ENCODE measurements at places on chromosomes 6 and 20. TPM values are rescaled to one million over a fixed set of nuclear protein-coding genes. Genes with fewer than 3 reads are reported as not detected.

- H3K4me3 ChIP-seq = no peak overlapping the region
- no peaks in the 10 kb centered on the region for H3K27me3 ChIP-seq
- no peaks in the 10 kb centered on the region for H3K36me3 ChIP-seq
- no peak overlapping the region for H3K27ac ChIP-seq
Measured at GRCh38 chr6:164827537-164827936, 481.9 kb downstream of the C6orf118 start.

- no peaks in the 10 kb centered on the region for H3K27me3 ChIP-seq
- no peak overlapping the region for H3K4me3 ChIP-seq
- H3K36me3 ChIP-seq = no peaks in the 10 kb centered on the region
- DNase-seq = no peak
Measured at GRCh38 chr6:56151609-56152224, 95.7 kb downstream of the COL21A1 start.

- no peaks in the 10 kb centered on the region for H3K27me3 ChIP-seq
- no peak for DNase-seq
- no peaks in the 10 kb centered on the region for H3K4me1 ChIP-seq
Measured at GRCh38 chr20:3307078-3307477, 68.1 kb upstream of the SLC4A11 start.

GRCh38 chr6:106146852-106147351, 60.8 kb downstream of the PRDM1 start:
- no peak overlapping the region for H3K27ac ChIP-seq
- no peak for DNase-seq
- H3K4me3 ChIP-seq = no peak overlapping the region
- peaks cover 49% of the 10 kb centered on the region for H3K4me1 ChIP-seq
- H3K27me3 ChIP-seq = peaks cover 2% of the 10 kb centered on the region

- peaks cover 1% of the 10 kb centered on the region for H3K27me3 ChIP-seq
- no peaks in the 10 kb centered on the region for H3K36me3 ChIP-seq
- H3K27ac ChIP-seq = no peak overlapping the region
- H3K4me3 ChIP-seq = no peak overlapping the region
Measured at GRCh38 chr20:22353586-22353985, 230.8 kb downstream of the FOXA2 start.

DNA sequence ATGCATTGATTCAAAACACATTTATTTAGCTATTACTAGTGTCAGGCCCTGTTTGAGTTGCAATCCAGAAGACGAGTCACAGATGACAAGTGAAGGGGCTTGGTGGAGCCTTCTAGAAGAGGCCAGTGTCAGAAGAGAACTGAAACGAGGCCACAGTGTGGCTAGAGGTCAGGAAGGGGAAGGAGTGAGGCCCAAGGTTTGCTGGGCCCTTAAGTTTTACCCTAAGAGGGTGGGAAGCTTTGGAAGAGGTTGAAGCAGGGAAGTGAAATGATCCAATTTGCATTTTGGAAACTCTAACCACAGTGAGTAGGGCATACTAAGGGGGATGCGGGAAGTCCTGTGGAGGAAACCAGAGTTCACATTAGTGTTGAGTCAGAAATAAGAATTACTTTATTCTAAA, 25.0 kb downstream of the TTK start:
- DNase-seq = no peak
- H3K36me3 ChIP-seq = peaks cover 40% of the 10 kb centered on the region
- H3K4me3 ChIP-seq = no peak overlapping the region
- peaks cover 4% of the 10 kb centered on the region for H3K4me1 ChIP-seq
- H3K27ac ChIP-seq = no peak overlapping the region

- peaks cover 2% of the 10 kb centered on the region for H3K4me1 ChIP-seq
- no peak for DNase-seq
- no peak overlapping the region for H3K27ac ChIP-seq
- H3K27me3 ChIP-seq = peaks cover 29% of the 10 kb centered on the region
- H3K4me3 ChIP-seq = no peak overlapping the region
Measured at GRCh38 chr6:53487080-53487479, 57.8 kb downstream of the GCLC start.

GRCh38 chr6:63571361-63572043, 778 bp upstream of the LOC128125822 start:
- H3K4me3 ChIP-seq = peak overlapping the region; percentile 95
- peaks cover 29% of the 10 kb centered on the region for H3K4me1 ChIP-seq
- peak; percentile 66 for DNase-seq

- no peak for DNase-seq
- no peaks in the 10 kb centered on the region for H3K4me1 ChIP-seq
- H3K27ac ChIP-seq = no peak overlapping the region
- H3K36me3 ChIP-seq = no peaks in the 10 kb centered on the region
Measured at GRCh38 chr6:9504191-9504590, 910.7 kb downstream of the TFAP2A start.

DNA sequence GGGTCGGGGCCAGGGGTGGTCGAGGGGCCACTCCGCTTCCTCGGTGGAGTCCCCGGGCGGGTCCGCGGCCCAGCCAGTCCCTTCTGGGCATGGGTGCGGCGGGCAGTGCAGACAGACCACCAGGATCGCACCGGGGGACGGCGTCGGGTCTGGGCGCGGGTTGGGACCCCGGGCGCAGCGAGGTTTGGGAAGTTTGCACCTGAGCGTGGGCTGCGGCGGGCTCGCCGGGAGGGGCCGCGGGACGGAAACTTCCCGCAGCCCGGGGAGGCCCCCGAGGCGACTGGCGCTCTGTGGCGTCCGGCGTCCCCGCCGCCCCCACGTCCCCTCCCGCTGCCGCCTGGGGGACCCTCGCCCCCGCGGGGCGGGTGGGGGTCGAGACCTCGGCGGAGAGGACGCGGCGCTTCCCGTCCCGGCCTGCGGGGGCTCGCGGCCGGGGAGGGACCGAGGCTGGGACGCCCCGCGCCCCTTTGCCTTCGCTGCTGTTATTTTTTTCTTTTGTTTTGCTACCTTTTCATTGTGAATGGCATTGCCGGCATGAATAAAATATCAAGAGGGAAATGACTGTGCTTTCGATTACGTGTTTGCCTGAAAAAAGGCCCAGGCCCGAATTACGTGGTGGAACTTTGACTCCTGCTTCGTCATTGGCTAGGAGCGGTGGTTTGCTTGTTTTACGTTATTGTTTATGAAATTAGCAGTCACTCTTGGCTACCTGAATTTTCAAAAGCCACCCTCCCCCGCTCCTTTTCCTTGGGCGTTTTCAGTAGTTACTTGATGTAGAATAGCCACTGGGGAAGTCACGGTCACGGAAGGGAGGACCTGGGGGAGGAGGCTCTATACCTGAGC, 703 bp downstream of the SNX9 start:
- peaks cover 25% of the 10 kb centered on the region for H3K36me3 ChIP-seq
- peaks cover 5% of the 10 kb centered on the region for H3K27me3 ChIP-seq
- peak overlapping the region; percentile 92 for H3K4me3 ChIP-seq

DNA sequence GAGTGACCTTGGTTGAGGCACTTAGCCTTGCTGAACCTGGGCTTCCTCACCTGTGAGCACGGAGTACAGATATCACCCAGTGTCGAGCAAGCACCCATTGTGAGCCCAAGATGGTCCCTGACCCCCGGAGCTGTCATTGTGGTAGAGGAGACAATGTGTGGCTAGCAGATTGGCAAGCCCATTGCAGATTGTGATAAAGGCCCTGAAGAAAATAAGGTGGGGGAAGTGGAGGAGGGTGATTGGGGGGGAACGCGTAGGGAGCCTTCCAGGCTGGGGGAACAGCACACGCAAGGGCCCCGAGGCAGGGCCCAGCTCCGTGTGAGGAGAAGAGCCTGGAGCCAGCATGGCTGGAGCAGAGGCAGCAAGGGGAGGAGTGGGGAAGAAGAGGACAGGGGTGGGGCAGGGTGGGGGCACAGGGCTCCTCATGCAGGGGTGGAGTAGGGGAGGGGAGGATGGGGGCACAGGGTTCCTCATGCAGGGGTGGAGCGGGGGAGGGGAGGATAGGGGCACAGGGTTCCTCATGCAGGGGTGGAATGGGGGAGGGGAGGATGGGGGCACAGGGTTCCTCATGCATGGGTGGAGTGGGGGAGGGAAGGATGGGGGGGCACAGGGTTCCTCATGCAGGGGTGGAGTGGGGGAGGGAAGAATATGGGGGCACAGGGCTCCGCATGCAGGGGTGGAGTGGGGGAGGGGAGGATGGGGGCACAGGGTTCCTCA, 7.0 kb downstream of the CEBPB start:
- H3K36me3 ChIP-seq = peaks cover 22% of the 10 kb centered on the region
- no peak overlapping the region for H3K27ac ChIP-seq
- H3K4me3 ChIP-seq = no peak overlapping the region
- H3K4me1 ChIP-seq = peaks cover 21% of the 10 kb centered on the region
- H3K27me3 ChIP-seq = no peaks in the 10 kb centered on the region

- H3K4me1 ChIP-seq = peaks cover 35% of the 10 kb centered on the region
- DNase-seq = peak; percentile 76
- H3K36me3 ChIP-seq = peaks cover 8% of the 10 kb centered on the region
Measured at GRCh38 chr6:142945446-142946180, 637 bp upstream of the HIVEP2 start.

- no peaks in the 10 kb centered on the region for H3K36me3 ChIP-seq
- peaks cover 11% of the 10 kb centered on the region for H3K27me3 ChIP-seq
Measured at GRCh38 chr20:54491506-54491905, 16.1 kb downstream of the DOK5 start.

- H3K36me3 ChIP-seq = no peaks in the 10 kb centered on the region
- no peaks in the 10 kb centered on the region for H3K4me1 ChIP-seq
- DNase-seq = no peak
- H3K27me3 ChIP-seq = peaks cover 4% of the 10 kb centered on the region
Measured at GRCh38 chr6:15941168-15941567, 187.7 kb upstream of the MYLIP start.

- H3K36me3 ChIP-seq = no peaks in the 10 kb centered on the region
- no peak overlapping the region for H3K27ac ChIP-seq
- H3K27me3 ChIP-seq = no peaks in the 10 kb centered on the region
Measured at GRCh38 chr6:107144014-107144413, 28.7 kb upstream of the BEND3 start.

- peaks cover 24% of the 10 kb centered on the region for H3K36me3 ChIP-seq
- H3K27me3 ChIP-seq = no peaks in the 10 kb centered on the region
- H3K4me3 ChIP-seq = peak overlapping the region; percentile 100
Measured at GRCh38 chr6:34888514-34888856, 570 bp upstream of the ANKS1A start.

GRCh38 chr6:44629636-44630035, 242.1 kb downstream of the CDC5L start:
- no peaks in the 10 kb centered on the region for H3K36me3 ChIP-seq
- peaks cover 4% of the 10 kb centered on the region for H3K27me3 ChIP-seq
- no peak for DNase-seq
- H3K27ac ChIP-seq = no peak overlapping the region

Gene MDFI
- total RNA-seq = not detected

Gene CLIC5
- total RNA-seq = 3.7 TPM

Gene PDE7B
- total RNA-seq = 1.1 TPM

Gene VAPB
- total RNA-seq = 43.9 TPM

Gene GPR63
- 1.3 TPM for total RNA-seq

Gene TRAPPC3L
- total RNA-seq = not detected

Gene LY6G6F
- total RNA-seq = not detected

Gene BTNL2
- total RNA-seq = not detected

Gene FRK
- 0.02 TPM for total RNA-seq

Measured in activated CD4-positive, alpha-beta T cell treated with anti-CD3 and anti-CD28 coated beads for 36 hours (primary cell).